Sigmoid colon (tissue), 7 donors: ENCODE measurements at places on chromosomes 5 and 9. TPM values are rescaled to one million over a fixed set of nuclear protein-coding genes. Genes with fewer than 3 reads are reported as not detected.

FBP2 gene
- not detected for total RNA-seq

SOHLH1 gene
- not detected for total RNA-seq

MYOT gene
- total RNA-seq = 32.4 TPM

PTPN3 gene
- total RNA-seq = 1.4 TPM

MYO10 gene
- total RNA-seq = 3.9 TPM

AGPAT2 gene
- 32.0 TPM for total RNA-seq

PTGES gene
- total RNA-seq = 3.9 TPM

GRCh38 chr9:90078988-90079421, 474.2 kb downstream of the GADD45G start:
- no peak for DNase-seq
- H3K27ac ChIP-seq = no peak overlapping the region
- H3K36me3 ChIP-seq = no peaks in the 10 kb centered on the region
- H3K4me3 ChIP-seq = no peak overlapping the region
- H3K4me1 ChIP-seq = no peaks in the 10 kb centered on the region

GRCh38 chr5:33242277-33242676, 198.5 kb upstream of the TARS1 start:
- no peak overlapping the region for H3K4me3 ChIP-seq
- H3K36me3 ChIP-seq = no peaks in the 10 kb centered on the region
- no peak for DNase-seq
- no peaks in the 10 kb centered on the region for H3K4me1 ChIP-seq
- H3K27ac ChIP-seq = no peak overlapping the region

GRCh38 chr5:40124367-40124766, 555.3 kb upstream of the PTGER4 start:
- no peaks in the 10 kb centered on the region for H3K27me3 ChIP-seq
- H3K27ac ChIP-seq = no peak overlapping the region
- DNase-seq = no peak
- H3K4me1 ChIP-seq = no peaks in the 10 kb centered on the region
- no peak overlapping the region for H3K4me3 ChIP-seq
- no peaks in the 10 kb centered on the region for H3K36me3 ChIP-seq

DNA sequence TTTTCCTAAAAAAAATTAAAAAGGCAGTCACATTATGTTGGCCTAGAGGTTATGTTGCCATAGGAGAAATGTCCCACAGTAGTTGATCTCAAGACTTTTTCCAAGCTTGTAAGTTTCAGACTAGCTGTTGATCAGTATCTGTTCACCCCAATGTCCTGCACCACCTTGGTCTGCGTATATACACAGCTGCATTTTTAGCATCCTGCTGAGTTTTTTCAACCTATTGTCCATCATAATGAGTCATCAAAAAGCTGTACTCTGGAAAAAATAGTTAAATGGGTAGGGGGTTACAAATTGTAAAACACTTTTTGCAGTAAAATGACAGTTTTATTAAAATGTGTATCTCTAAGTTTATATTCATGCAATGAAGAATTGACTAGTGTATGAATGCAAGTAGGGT, 53.2 kb upstream of the TMEM171 start:
- no peak overlapping the region for H3K27ac ChIP-seq
- H3K27me3 ChIP-seq = no peaks in the 10 kb centered on the region
- DNase-seq = no peak
- H3K4me1 ChIP-seq = no peaks in the 10 kb centered on the region
- H3K4me3 ChIP-seq = no peak overlapping the region

DNA sequence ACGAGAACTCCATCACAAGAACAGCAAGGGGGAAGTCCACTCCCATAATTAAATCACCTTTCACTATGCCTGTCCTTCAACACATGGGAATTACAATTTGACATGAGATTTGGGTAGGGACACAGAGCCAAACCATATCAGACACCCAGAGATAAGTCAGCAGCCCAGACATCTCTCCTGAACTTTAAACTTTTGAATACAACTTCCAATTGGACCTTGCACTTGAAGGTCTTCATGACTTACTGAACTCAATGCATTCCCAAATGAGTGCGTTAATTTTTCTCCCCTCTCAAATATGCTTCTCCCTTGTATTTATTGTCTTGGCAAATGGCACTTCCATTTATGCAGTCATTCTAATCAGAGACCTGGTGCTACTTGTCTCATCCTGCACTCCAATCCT, 12.1 kb downstream of the C9 start:
- H3K27me3 ChIP-seq = no peaks in the 10 kb centered on the region
- H3K4me1 ChIP-seq = no peaks in the 10 kb centered on the region
- DNase-seq = no peak
- H3K36me3 ChIP-seq = no peaks in the 10 kb centered on the region
- H3K27ac ChIP-seq = no peak overlapping the region

GRCh38 chr9:104747245-104747564, 278 bp upstream of the NIPSNAP3A start:
- no peak for DNase-seq
- H3K4me1 ChIP-seq = peaks cover 5% of the 10 kb centered on the region

GRCh38 chr5:6424110-6424659, 24.5 kb upstream of the UBE2QL1 start:
- H3K4me1 ChIP-seq = no peaks in the 10 kb centered on the region
- DNase-seq = no peak
- no peaks in the 10 kb centered on the region for H3K27me3 ChIP-seq
- no peaks in the 10 kb centered on the region for H3K36me3 ChIP-seq

DNA sequence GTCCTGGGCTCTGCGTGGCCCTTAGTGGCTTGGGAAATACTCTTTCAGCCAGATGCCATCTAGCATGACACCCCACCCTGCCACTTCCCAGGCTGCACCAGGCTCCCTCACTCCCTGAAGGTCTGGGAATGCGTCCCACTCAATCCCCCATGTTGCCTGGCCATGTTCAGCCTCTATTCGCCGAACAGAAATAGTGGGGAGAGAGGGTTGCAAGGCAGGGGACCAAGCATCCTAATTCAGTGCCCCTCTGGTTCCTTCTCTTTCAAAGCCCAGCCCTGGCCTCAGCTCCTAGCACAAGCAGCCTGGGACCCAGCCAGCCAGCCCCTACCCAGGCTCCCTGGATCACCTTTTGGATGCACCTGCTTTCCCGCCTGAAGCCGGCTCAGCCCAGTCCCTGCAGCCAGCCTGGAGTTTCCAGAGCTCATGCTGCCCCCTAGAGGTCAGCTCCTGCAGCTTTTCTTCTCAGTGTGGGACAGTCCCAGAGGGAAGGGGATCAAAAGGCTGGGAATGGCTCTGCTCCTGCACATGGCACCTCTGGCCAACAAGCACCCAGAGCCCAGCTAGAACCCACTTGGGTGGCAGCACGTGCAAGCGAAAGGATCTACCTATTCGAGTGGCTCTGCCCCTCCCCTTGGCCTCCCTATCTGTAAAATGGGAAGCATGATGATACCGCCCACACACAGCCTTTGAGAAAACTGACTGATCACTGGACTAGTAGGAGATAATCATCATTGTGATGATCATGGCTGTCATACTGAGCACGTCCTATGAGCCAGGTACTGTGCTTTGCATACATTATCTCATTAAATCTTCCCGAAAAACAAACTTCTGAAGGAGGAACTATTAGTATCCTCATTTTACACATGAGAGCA, 48.7 kb upstream of the C5orf58 start:
- H3K4me3 ChIP-seq = no peak overlapping the region
- DNase-seq = no peak
- no peaks in the 10 kb centered on the region for H3K4me1 ChIP-seq
- H3K27me3 ChIP-seq = no peaks in the 10 kb centered on the region
- H3K36me3 ChIP-seq = no peaks in the 10 kb centered on the region

DNA sequence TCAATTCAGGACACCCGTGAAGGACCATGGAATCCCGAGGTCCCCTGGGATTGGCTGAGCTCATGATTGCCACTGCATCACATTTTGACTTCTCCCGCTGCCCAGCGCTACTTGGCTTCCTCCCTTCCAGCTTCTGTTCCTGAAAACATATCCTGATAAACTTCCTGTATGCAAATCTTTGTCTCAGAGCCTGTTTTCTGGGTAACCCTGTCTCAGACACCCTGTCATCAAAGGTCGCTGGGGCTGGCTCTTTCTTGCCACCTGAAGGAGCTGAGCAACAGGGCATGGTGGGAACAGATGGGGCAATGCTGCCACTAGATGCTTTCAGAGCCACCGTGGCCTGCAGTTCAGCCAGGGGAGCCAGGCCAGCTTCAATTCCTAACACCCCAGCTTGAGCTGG, 154.3 kb upstream of the TBC1D2 start:
- no peaks in the 10 kb centered on the region for H3K27me3 ChIP-seq
- no peak for DNase-seq
- H3K36me3 ChIP-seq = no peaks in the 10 kb centered on the region

- H3K4me3 ChIP-seq = peak overlapping the region; percentile 53
- peaks cover 12% of the 10 kb centered on the region for H3K27me3 ChIP-seq
- peaks cover 2% of the 10 kb centered on the region for H3K4me1 ChIP-seq
- H3K27ac ChIP-seq = no peak overlapping the region
- no peaks in the 10 kb centered on the region for H3K36me3 ChIP-seq
These were observed 1.1 kb downstream of the MAST4 start for GRCh38 chr5:66597183-66597757.

GRCh38 chr9:121925935-121926334, 167.2 kb downstream of the TTLL11 start:
- DNase-seq = no peak
- no peak overlapping the region for H3K27ac ChIP-seq
- H3K4me1 ChIP-seq = no peaks in the 10 kb centered on the region
- no peak overlapping the region for H3K4me3 ChIP-seq

DNA sequence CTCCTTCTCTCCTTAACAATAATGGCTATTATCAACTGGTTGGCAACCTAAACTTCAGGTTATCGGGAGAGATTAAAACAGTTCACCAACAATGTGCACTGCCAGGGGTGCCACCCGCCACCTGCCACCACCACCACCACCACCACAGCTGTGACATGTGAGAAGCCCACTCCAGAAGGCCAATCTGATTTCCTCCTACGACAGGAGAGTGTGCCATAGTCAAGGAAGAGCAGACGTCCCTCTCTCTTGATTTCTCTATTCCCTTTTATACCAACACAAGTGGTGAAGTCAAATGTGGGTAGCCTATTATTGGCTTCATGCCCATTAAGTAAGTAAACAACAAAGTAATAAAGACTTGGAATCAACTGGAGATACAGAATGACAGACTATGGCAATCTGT, 22.4 kb downstream of the GNAQ start:
- DNase-seq = no peak
- H3K4me1 ChIP-seq = no peaks in the 10 kb centered on the region
- no peaks in the 10 kb centered on the region for H3K27me3 ChIP-seq
- peak overlapping the region; percentile 31 for H3K27ac ChIP-seq

DNA sequence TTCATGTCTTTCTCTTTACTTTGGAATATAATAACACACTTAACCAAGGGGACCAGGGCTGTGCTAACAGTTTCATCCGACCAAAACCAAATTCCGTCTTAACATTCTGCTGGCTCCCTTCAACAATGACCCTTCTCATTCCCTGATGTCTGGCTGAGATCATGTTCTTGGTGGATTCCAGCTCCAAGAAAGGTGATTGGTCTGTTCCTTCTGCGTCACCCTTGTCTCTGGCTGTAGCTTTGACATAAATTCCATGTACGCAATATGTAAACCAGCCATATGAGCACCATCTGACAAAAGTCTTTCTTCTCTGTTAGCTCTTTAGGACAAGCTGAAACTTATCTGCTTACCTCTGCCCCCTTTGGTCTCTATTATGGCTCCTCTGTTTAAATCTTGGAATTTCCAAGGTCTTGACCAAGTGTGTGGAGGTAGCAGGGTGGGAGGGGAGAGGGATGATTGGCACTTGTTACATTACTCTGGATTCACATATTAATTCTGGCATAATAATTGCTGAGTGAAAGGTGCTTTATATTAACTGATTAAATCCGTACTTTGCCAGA, 45.7 kb upstream of the HSD17B4 start:
- H3K36me3 ChIP-seq = no peaks in the 10 kb centered on the region
- peaks cover 12% of the 10 kb centered on the region for H3K27me3 ChIP-seq
- H3K4me3 ChIP-seq = no peak overlapping the region
- peaks cover 11% of the 10 kb centered on the region for H3K4me1 ChIP-seq
- H3K27ac ChIP-seq = no peak overlapping the region
- DNase-seq = no peak

DNA sequence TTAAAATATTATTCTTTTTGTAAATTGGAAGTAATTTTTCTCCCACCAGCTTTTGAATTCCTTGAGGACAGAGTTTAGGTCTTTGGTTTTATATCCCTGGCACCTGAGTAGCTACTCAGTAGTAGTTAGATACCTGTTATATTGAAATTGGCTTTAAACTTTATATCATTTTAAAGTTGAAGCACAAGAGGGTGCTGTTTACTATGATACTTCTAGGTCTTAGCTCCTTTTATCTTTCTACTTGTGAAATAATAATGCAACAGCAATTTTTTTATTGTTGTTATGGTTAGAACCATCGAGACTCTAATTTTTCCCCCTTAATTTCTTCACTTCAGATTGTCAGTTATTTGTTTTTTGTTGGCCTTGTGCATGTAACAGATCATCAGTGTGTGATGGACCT, 46.3 kb downstream of the AP3S1 start:
- no peak overlapping the region for H3K27ac ChIP-seq
- no peak overlapping the region for H3K4me3 ChIP-seq
- H3K36me3 ChIP-seq = peaks cover 2% of the 10 kb centered on the region
- no peak for DNase-seq
- no peaks in the 10 kb centered on the region for H3K27me3 ChIP-seq

- no peaks in the 10 kb centered on the region for H3K27me3 ChIP-seq
- DNase-seq = no peak
- H3K4me1 ChIP-seq = no peaks in the 10 kb centered on the region
- peaks cover 3% of the 10 kb centered on the region for H3K36me3 ChIP-seq
- H3K4me3 ChIP-seq = no peak overlapping the region
- H3K27ac ChIP-seq = no peak overlapping the region
These were observed 46.1 kb upstream of the CER1 start for GRCh38 chr9:14768405-14769229.

GRCh38 chr9:79237861-79238260, 333.9 kb upstream of the TLE4 start:
- H3K27me3 ChIP-seq = no peaks in the 10 kb centered on the region
- H3K36me3 ChIP-seq = no peaks in the 10 kb centered on the region
- DNase-seq = no peak
- H3K4me1 ChIP-seq = no peaks in the 10 kb centered on the region

- H3K4me3 ChIP-seq = no peak overlapping the region
- no peak overlapping the region for H3K27ac ChIP-seq
- H3K4me1 ChIP-seq = no peaks in the 10 kb centered on the region
- H3K36me3 ChIP-seq = no peaks in the 10 kb centered on the region
- no peaks in the 10 kb centered on the region for H3K27me3 ChIP-seq
- DNase-seq = no peak
These were observed 422.0 kb downstream of the YTHDC2 start for GRCh38 chr5:113935453-113935852.
